ENCODE measurements at places on chromosomes 6 and 20.

- DNase-seq = no peak
These were observed 104.8 kb downstream of the TAF4 start for GRCh38 chr20:61960836-61961235.

GRCh38 chr6:28523241-28523622, 2.4 kb upstream of the GPX5 start:
- no peak for DNase-seq

GRCh38 chr6:54043360-54043759, 67.9 kb upstream of the MLIP start:
- no peak for DNase-seq

DNA sequence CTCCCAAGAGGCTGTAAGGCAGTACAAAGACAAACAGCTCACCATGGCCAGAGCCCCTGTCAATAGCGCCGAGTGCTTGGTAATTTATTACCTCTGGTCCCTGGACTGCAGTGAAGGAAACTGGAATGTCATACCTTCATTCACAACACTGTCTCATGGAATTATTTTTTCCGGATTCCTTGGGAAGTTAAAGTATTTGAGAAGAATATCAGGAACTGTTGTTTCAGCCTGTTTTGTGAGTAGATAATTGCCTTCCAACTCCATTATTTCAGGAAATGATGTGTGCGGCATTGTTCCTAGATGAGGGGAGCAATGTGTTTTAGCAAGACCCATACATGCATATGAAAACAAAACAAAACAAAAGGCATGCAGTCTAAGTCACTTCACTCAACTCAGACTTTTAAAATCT, 64.0 kb downstream of the BLOC1S5 start:
- DNase-seq = no peak

DNA sequence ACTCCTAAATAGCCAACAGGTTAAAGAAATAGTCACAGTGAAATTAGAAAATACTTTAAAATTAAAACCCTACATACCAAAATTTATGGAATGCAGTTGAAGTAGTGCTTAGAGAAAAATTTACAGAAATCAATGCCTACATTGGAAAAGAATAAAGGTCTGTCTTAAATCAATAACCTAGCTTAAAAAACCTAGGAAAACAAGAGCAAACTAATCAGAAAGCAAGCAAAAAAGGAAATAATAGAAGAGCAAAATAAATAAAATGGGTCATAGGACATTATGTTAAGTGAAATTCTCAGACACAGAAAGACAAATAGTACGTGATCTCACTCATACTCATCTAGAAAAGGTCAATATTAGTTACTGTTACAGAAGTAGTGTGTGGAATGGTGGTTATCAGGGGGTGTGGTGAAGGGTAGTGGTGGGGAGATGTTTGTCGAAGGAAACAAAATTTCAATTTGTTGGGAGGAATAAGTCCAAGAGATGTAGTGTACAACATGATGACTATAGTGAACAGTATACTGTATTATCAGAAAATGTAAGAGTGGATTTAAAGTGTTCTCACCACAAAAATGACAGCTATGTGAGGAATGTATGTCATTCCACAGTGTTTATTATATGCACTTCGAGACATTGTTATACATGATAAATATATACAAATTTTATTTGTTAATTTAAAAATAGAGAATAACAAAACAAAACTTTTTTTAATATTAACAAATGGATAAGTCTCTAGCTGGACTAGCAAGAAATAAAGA, 423.6 kb downstream of the CDH26 start:
- DNase-seq = no peak

All from stimulated activated CD4-positive, alpha-beta T cell treated with anti-CD3 and anti-CD28 coated beads, TNF-alpha, amount 100 ng/mL, for 24 hours (primary cell).